Activated T-helper 1 cell treated with Interleukin-2 at 50 U/mL for 16 hours (primary cell): ENCODE measurements at places on chromosomes 1 and 21.

GRCh38 chr1:198838022-198838342 is 199.1 kb downstream of the PTPRC start:
- no peak for DNase-seq

DNA sequence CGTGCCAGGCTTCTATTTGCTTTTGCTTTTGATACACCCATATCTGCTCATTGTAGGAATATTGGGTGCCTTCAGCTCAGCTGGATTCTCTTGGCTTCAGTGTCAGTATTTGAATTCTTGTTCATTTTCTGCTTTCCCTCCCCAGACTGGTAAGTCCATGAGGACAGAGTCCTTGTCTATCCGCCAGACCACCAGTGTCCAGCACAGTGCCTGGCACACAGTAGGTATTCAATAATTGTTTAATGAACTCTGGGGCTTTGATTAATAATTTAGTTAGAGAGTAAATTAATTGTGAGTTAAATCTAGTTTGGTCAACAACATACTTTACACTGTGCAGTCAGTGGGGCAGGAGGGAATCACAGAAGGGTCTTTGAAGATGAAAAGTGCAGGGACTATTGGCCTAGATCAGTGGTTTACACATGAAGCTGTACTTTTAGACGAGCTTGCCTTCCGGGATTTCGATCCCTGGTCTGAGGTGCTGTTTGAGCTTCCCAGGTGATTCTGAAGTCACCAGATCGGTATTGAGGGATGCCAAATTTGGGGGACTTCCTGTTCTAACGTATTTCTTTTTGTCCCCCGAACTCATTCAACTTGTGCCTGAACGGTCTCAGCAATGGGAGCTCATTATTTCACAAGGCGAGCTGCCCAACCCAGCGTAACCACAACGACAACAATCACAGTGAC is 119.1 kb upstream of the JUN start:
- DNase-seq, result no peak

DNA sequence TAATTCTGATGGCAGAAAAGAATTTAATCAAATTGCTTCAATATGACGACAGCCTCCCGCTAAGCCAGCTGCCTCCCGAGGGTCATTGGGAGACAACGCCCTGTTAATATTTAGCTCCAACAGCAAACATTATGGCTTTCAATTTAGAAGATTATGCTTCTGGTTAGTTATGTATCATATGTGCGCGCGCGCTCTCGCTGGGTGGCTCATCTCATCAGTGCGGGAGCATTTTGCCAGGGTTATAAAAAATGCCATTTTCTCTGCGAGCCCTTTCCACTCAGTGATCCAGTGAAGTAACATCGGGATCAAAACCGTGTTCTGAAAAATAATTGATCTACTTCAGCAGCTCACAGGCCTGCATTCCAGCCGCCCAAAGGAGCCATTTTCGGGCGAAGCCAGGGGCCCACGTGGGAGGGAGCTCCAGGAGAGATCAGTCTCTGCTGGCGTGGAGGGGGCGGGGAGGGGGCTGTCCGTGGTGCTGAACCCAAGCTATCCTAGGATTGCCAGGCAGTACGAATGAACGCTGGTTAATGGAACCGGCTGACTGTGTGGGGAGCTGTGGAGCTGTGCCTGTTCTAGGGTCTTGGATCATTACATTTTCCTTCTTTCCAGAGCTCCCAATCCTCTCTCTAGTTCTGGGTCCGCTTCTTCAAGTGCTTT is 219.1 kb upstream of the ZC3H12A start:
- DNase-seq, result no peak

GRCh38 chr1:50110151-50110550 is 1.4 kb downstream of the ELAVL4 start:
- no peak for DNase-seq

GRCh38 chr1:47821760-47822159 is 175.4 kb downstream of the TRABD2B start:
- no peak for DNase-seq
